ENCODE measurements at places on chromosomes 11 and 22.

DNA sequence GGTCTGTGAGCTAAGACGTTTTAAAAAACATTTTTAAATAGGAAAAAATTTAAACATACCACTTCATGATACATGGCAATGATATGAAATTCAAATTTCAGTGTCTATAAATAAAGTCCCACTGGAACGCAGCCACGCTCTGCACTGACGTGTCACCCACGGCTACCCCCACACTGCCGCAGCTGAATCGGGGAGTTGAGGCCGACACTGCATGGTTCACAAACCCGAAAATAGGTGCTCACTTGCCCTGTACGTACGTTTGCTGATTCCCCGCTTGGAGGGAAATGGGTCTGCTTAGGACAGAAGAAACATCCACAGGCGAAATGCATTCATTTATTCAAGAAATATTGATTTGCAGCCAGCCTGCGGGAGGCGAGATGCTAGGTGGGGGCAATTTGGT, 1342.3 kb downstream of the TBC1D22A start:
- DNase-seq: no peak

DNA sequence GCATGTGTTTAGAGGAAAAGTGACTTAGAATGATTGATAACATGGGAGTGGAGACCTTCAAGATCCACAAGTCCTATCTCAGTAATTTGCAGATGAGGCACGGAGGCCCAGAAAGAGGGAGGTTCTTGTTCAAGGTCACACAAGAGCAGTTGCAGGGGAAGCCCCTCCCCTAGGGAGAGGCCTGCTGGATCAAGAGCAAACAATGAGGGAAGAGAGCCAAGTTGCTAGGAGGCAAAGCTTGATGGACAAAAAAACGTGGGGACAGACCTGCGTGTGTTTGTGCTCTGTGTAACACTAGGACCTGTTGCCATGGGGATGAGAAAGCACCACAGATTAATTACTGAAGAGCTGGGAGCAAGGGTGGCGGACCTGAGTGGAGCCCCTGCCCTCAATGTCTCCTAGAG, 6.4 kb upstream of the MFRP start:
- no peak for DNase-seq

DNA sequence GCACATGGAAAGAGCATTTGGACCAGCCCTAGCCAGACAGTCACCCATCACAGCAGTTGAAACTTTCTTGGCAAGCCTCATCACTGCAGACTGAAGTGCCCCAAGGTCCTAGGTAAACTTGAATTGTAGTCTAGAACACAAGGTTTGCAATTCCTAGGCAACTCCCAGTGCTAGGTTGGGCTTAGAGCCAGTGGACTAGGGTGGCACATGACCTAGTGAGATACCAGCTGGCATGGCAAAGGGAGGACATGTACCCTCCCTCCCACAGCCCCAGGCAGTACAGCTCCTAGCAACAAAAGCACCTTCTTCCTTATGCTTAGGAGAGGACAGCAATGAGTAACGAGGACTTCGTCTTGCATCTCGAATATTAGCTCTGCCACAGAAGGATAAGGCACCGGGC, 889.5 kb downstream of the JRKL start:
- DNase-seq: no peak

GRCh38 chr11:31620434-31620833, 110.9 kb downstream of the ELP4 start:
- no peak for DNase-seq

DNA sequence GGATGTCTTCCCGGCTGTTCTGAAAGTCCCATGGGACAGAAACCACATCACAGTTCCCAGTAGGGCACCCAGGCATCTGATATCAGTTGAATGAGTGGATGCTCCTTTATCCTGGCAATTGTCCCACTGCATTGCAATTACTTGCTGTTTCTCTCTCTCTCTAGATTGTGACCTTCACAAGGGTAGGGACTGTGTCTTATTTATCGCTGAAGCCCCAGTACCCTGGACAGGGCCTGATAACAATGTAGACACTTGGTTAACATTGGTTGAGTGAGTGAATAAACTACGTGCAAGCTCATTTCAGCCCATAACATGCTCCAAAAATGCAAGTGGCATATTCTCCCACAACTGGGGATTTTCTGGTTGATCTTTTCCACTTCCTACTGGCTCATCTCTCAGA, 193.7 kb upstream of the NARS2 start:
- DNase-seq: no peak

DNA sequence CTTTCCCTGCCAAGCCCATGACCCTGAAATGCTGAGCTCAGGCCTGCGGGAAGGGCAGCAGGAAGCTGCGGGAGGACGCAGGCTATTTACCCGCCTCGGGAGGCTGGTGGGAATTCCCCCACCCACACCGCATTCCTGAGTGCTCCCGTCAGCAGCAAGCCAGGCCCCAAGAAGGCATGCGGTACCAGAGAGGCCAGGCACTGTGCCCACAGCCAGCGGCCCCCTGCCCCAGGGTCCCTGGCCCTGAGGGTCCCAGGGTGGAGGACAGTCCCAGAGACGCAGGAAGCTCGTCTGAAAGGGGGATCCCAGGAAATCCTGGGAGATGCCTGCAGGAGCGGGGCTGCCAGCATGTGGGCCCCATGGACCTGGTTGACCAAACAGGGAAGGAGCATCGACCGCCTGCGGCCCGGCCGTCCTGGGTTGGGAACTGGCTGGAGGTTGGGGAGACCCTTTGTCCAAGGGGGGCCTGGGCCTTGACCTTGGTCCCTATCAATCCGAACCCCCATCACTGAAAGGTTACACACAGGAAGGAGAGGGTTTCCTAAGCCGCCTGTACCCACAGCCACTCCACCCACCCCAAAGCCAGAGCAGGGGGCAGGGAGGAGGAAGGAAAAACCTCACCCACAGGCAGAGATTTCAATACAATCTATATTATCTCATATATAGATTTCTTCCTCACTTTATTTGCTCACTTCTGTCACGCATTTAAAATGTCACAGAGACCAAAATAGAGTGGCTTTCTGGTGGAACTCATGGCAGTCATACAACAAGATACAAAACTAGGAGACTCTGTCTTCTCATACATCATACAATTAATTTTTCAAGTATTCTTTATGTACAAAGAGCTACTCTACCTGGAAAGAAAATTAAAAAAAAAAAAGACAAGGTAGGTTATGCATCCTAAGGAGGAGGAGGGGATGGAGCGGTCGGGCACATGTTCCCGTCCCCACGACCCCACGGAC, 17.1 kb downstream of the MAFF start:
- no peak for DNase-seq

- no peak for DNase-seq
Observed at GRCh38 chr11:104090767-104091166, 54.3 kb downstream of the DDI1 start.

DNA sequence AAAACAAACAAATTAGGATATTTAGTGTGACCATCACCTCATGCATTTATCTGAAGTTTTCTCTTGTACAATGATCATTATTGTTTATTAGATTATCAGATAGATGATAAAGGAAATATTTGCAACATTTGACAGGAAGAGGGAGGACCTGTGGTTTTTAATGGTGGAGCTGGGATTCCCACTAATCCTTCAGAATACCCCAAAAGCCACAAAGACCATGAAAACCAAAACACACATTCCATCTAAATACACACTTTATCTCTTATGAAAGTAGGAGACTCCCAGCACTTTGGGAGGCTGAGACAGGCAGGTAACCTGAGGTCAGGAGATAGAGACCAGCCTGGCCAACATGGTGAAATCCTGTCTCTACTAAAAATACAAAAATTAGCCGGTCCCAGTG, 7.6 kb upstream of the NDUFV1 start:
- no peak for DNase-seq
